ENCODE measurements at places on chromosomes 12 and 14.

- DNase-seq: peak; percentile 96
These were observed 15.8 kb downstream of the WNT5B start for GRCh38 chr12:1644534-1645438.

- no peak for DNase-seq
These were observed 377.9 kb downstream of the GALC start for GRCh38 chr14:87615047-87615446.

GRCh38 chr14:97267509-97267908, 470.3 kb downstream of the VRK1 start:
- no peak for DNase-seq

- no peak for DNase-seq
These were observed 490 bp downstream of the RILPL1 start for GRCh38 chr12:123532808-123533649.

- no peak for DNase-seq
These were observed 52.8 kb downstream of the ELK3 start for GRCh38 chr12:96246926-96247505.
